HCEC 1CT (cell line): ENCODE measurements at places on chromosomes 4 and X.

- DNase-seq = no peak
These were observed 91.1 kb upstream of the NKX1-1 start for GRCh38 chr4:1497189-1497801.

GRCh38 chrX:122878269-122878668, 305.8 kb upstream of the GRIA3 start:
- no peak for DNase-seq

- DNase-seq = no peak
These were observed 1411.1 kb upstream of the TENM3 start for GRCh38 chr4:180832073-180832472.

DNA sequence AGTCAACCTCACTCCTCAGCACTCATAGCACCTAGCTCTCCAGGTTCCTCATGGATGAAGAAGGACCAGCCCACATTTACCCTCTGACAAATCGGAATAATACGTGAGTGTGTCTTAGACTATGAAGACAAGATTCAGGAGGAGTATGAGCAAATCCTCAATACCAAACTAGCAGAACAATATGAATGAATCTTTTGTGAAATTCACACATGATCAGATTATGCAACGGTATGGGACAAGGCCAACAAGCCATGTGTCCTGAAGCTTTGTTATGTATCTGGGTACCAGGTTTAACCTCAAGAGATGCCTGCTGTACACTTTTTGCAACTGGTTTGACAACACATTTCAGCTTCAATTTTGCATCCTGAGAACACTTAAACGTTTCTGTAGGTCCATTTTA, 300.1 kb downstream of the OPHN1 start:
- no peak for DNase-seq

GRCh38 chrX:132068405-132068804, 45.3 kb downstream of the STK26 start:
- no peak for DNase-seq

DNA sequence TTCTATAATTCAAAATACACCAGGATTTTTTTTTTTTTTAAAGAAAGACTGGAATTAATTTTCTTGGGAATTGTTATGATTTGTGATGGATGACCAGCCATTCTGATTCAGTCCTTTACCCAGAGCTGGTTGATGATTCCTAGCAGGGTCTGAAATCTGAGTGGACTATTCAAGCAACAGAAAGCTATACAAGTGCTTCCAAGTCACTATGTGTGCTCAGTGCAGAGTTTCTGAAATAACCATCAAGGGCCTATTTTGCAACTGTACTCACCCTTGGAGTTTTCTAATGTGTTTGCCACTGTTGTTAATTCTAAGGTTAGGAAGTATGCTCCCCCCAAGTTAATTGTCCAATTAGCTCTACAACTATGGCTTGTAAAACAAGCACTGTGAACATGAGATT, 137.7 kb upstream of the RAPGEF2 start:
- no peak for DNase-seq

GRCh38 chr4:106315968-106316772, at the start of the genes AIMP1 and TBCK:
Gene AIMP1 (plus strand): TSS chr4:106316550. CDS start chr4:106325010, 8,460 bp downstream.
Gene TBCK (minus strand): TSS chr4:106316209. CDS start chr4:106308960, 7,249 bp downstream.
- DNase-seq = peak; percentile 76

GRCh38 chr4:132662456-132662855, 486.6 kb upstream of the PCDH10 start:
- no peak for DNase-seq

DNA sequence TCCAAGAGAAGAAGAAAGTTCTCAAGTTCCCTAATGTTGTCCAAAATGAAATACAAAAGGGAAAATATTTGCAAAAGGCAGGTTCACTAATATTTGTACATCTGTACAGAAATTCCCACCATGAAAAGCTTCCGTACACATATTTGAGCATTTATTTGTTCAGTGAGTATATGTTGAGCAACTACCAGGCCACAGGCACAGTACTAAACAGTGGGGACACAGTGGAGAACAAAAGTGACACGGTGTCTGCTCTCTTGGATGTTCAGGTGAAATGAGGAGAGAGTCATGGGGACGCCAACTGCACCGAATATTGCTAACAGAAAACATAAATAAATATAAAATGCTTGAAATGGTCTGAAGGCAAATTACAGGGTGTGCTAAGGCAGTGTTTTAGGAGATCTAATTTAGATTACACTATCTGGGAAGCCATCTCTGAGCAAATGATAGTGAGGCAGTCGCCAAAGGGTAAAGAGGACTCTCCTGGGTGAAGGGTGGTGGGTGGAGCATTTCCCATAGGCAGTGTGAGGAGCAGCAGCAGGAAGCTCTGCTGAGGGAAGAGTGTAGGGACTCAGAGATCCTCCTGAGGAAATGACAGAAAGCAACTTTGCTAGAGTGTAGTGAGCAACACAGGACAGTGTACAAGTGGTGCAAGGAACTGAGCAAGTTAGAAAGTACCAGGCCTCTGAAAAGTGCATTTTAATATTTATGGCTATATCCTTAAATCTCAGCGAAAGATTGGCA, 375.2 kb downstream of the GALNTL6 start:
- DNase-seq = no peak

GRCh38 chrX:78123190-78123589, 16.3 kb downstream of the TAF9B start:
- peak; percentile 25 for DNase-seq
